H9 (cell line): ENCODE measurements at places on chromosomes 12 and 14. TPM values are rescaled to one million over a fixed set of nuclear protein-coding genes. Genes with fewer than 3 reads are reported as not detected.
A peak's percentile ranks its signal among the peaks of the same experiment; 100 is the strongest.

The FSCB gene
- total RNA-seq = not detected in 2 replicates

- H3K4me1 ChIP-seq = peaks cover 2% of the 10 kb centered on the region; the same call in 1 of the 2 replicates
- H3K27ac ChIP-seq = no peak overlapping the region
- H3K27me3 ChIP-seq = no peaks in the 10 kb centered on the region
- H3K36me3 ChIP-seq = no peaks in the 10 kb centered on the region; the same call in 2 of the 3 replicates
Measured at GRCh38 chr14:88032373-88032772, 27.4 kb downstream of the GPR65 start.

GRCh38 chr12:49540229-49541139 lies 1.7 kb downstream of the KCNH3 start:
- no peaks in the 10 kb centered on the region; the same call in 1 of the 2 replicates for H3K4me1 ChIP-seq
- no peaks in the 10 kb centered on the region for H3K36me3 ChIP-seq
- peak overlapping the region; percentile 60; the same call in 2 of the 3 replicates for H3K4me3 ChIP-seq
- H3K27ac ChIP-seq = no peak overlapping the region

The ADGRD1 gene
- total RNA-seq = 0.09 and 0.52 TPM in 2 replicates

The FITM1 gene
- total RNA-seq = 0.31 and 0.72 TPM in 2 replicates

GRCh38 chr12:46678426-46678825 lies 147.4 kb downstream of the SLC38A4 start:
- peaks cover 7% of the 10 kb centered on the region; the same call in 1 of the 2 replicates for H3K4me1 ChIP-seq
- H3K27ac ChIP-seq = no peak overlapping the region
- H3K36me3 ChIP-seq = peaks cover 6% of the 10 kb centered on the region
- H3K4me3 ChIP-seq = no peak overlapping the region
- no peak for DNase-seq
- no peaks in the 10 kb centered on the region for H3K27me3 ChIP-seq

DNA sequence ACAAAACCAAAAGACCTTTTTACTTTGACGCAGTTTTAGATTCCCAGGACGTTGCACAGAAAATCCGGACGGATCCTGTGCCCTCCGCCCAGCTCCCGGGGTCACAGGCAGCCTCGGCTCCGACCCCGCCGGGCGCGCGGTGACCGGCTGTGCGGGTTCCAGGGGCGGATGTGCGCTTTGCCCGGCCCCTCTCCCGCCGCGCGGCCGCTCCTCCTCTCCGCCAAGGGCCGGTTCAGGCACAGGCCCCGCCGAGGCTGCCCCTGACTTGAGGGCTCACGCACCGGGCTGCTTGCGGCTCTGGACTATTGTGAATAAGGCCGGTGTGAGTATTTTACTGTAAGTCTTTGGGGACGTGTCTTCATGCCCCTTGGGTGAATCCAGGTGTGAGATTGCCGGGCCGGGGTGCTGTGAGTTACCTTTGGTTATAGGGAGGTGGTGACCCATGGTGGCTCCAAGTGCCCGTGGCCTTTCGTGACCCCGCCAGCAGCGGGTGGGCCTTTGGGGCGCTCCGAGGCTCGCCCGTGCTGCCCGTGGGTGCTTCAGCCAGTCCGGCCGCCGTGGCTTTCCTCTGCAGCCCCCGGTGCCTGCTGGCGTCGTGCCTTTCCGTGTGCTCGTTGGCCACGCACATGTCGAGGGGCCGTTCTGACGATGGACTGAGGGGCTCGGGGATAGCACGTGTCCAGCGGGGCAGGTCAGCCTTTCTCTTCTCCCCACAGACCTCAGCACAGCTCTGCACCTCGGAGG lies 45.9 kb downstream of the NOC4L start:
- no peaks in the 10 kb centered on the region for H3K4me1 ChIP-seq
- H3K27me3 ChIP-seq = peaks cover 6% of the 10 kb centered on the region; the same call in 1 of the 2 replicates
- peak; percentile 73 for DNase-seq
- peak overlapping the region; percentile 68 for H3K4me3 ChIP-seq
- H3K36me3 ChIP-seq = peaks cover 4% of the 10 kb centered on the region; the same call in 2 of the 3 replicates

DNA sequence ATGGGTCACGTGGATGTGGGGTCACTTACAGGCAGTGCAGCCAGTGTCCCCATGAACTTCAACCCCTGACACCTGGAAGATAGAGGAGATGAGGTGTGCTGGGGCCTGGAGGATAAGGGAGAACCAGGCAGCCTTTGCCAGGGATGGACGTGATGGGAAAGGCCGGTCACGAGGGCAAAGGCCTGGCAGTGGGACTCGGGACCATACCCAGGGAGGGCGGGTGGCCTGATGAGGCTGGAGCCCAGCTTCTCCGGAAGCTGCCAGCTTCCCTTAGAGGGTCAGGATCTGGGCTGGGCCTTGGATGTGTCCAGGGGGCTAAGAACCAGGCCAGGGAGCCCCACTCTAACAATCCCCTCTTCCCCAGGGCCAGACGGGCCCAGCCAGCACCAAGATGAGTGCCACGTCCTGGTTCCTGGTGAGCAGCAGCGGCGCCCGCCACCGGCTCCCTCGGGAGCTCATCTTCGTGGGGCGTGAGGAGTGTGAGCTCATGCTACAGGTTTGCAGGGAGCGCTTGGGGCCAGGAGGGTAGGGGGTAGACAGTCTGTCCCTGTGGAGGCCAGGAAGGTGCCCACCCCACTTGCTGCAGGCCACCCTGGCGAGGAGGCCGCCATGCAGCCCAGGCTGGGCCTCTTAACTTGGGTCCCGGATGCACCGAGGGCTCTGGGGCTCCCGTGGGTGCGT lies 3.1 kb downstream of the CEP170B start:
- no peaks in the 10 kb centered on the region for H3K27me3 ChIP-seq
- no peaks in the 10 kb centered on the region; the same call in 1 of the 2 replicates for H3K36me3 ChIP-seq
- H3K27ac ChIP-seq = no peak overlapping the region

The DTX3 gene
- total RNA-seq = 65.2 and 67.5 TPM in 2 replicates

DNA sequence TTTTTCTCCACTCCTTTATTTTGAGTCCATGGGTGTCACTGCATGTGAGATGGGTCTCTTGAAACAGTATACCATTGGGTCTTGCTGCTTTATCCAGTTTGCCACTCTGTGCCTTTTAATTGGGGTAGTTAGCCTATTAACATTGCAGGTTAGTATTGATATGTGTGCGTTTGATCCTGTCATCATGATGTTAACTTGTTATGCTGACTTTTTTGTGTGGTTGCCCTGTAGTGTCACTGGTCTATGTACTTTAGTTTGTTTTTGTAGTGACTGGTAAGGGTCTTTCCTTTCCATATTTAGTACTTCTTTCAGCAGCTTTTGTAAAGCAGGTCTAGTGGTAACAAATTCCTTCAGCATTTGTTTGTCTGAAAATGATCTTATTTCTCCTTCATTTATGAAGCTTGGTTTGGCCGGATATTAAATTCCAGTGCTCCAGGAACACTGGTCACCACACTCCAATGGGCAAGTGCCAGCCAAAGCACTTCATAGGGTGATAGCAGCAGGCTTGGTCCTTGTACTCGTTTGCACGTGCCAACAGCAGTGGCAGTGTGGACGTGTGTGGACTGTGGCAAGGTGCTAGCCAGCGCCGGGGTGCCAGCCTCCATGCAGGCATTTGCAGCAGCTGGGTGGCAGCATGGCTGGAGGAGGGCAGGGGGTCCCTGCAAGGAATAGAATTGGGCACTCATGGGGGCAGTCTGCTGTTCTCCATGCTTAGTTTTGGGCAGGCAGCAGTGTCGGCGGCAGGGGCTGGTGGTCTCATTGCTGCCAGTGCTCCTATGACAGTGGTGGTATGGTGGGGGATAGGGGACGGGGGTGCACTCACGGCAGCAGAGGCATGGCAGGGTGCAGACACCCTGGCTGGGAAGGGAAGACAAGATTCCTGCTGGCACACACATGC lies 53.5 kb downstream of the FRS2 start:
- no peaks in the 10 kb centered on the region for H3K4me1 ChIP-seq
- H3K4me3 ChIP-seq = no peak overlapping the region
- no peaks in the 10 kb centered on the region for H3K27me3 ChIP-seq
- no peak overlapping the region for H3K27ac ChIP-seq
- DNase-seq = no peak

- no peak overlapping the region for H3K27ac ChIP-seq
- no peaks in the 10 kb centered on the region for H3K27me3 ChIP-seq
- no peak for DNase-seq
- no peaks in the 10 kb centered on the region for H3K36me3 ChIP-seq
Measured at GRCh38 chr12:68119724-68120211, 39.8 kb downstream of the IFNG start.

The GPRC5A gene
- total RNA-seq = 0.09 and 0.13 TPM in 2 replicates

- no peaks in the 10 kb centered on the region for H3K27me3 ChIP-seq
- DNase-seq = peak; percentile 86
- H3K4me3 ChIP-seq = no peak overlapping the region; the same call in 2 of the 3 replicates
- H3K27ac ChIP-seq = no peak overlapping the region
- no peaks in the 10 kb centered on the region for H3K4me1 ChIP-seq
Measured at GRCh38 chr14:104708606-104709268, 15.3 kb upstream of the ADSS1 start.

The CHST11 gene
- 6.7 and 7.9 TPM in 2 replicates for total RNA-seq

- no peak overlapping the region for H3K27ac ChIP-seq
- no peaks in the 10 kb centered on the region for H3K36me3 ChIP-seq
- no peak overlapping the region for H3K4me3 ChIP-seq
- no peaks in the 10 kb centered on the region; the same call in 1 of the 2 replicates for H3K4me1 ChIP-seq
- no peaks in the 10 kb centered on the region for H3K27me3 ChIP-seq
Measured at GRCh38 chr14:76856769-76857168, 30.6 kb downstream of the LRRC74A start.

DNA sequence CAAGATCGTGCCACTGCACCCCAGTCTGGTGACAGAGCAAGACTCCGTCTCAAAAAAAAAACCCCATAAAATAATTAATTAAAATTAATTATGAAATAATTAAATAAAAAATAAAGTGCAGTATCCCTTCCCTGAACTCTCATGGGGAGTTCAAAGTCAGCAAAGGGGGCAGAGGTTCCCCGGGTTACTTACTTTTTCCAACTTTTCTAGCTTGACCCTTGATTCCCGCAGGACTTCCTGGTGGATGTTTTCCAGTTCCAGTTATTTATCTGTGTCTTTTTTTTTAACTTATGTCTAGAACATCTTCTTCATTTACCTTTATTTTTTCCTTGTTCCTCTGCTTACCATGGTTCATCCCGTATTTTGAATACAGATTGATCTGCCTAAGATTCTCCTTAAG lies 197.4 kb downstream of the EPS8 start:
- H3K27ac ChIP-seq = no peak overlapping the region
- H3K36me3 ChIP-seq = no peaks in the 10 kb centered on the region
- DNase-seq = no peak

DNA sequence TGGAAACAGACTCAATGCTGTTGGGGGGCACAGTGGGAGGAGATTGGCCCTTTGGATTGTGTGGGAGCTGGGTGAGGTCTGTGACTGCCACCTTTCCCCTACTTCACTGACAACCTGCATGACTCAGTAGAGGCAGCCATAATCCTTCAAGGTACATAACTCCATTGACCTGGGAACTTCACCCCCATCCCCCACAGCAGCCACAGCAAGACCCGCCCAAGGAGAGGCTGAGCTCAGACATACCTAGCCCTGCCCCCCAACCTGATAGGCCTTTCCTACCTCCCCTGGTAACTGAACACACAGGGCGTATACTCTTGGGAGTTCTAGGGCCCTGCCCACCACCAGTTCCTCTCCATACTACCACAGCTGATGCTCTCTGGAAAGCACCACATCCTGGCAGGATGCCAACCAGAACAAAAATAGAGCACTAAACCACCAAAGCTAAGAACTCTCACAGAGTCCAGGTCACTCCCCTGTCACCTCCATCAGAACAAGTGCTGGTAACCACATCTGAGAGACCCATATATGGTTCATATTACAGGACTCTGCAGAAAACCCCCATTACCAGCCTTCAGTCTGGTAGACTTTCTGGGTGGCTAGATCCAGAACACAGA lies 703.9 kb downstream of the FSCB start:
- no peaks in the 10 kb centered on the region for H3K4me1 ChIP-seq
- DNase-seq = no peak
- H3K36me3 ChIP-seq = peaks cover 30% of the 10 kb centered on the region

DNA sequence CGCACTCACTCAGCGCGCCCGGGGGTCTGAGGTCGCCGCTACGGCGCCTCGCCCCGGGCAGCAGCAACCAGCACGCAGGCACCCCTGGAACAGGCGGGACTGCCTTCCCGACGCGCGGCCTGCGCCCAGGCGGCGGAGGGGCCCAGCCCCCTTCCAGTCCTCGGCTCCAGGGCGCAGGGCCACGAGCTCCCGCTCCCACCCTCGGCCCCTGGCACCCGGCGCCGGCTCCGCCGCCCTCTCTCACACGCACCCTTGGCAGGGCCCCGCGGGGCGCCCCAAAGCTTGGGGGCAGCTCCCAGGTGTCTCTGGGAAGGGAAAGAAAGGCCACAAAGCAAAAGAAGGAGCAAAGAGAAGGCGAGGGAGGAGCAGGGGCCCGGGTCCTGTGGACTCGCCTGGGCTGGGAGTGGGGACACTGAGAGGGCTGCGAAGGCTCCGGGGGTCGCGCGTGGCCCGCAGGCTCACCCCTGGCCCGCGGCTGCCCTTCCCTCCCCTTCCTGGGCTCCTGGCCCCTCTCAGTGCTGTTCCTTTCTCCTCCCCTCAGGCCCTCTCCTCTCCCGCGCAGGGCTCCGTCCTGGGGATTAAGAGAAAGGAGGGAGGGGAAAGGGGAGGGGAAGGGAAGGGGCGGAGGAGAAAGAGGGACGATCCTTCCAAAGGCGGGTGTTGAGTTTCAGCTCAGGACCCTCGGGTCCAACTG lies 907 bp upstream of the EFS start:
- peaks cover 4% of the 10 kb centered on the region; the same call in 1 of the 2 replicates for H3K4me1 ChIP-seq
- H3K27ac ChIP-seq = no peak overlapping the region
- peaks cover 14% of the 10 kb centered on the region for H3K36me3 ChIP-seq
- no peaks in the 10 kb centered on the region; the same call in 1 of the 2 replicates for H3K27me3 ChIP-seq

DNA sequence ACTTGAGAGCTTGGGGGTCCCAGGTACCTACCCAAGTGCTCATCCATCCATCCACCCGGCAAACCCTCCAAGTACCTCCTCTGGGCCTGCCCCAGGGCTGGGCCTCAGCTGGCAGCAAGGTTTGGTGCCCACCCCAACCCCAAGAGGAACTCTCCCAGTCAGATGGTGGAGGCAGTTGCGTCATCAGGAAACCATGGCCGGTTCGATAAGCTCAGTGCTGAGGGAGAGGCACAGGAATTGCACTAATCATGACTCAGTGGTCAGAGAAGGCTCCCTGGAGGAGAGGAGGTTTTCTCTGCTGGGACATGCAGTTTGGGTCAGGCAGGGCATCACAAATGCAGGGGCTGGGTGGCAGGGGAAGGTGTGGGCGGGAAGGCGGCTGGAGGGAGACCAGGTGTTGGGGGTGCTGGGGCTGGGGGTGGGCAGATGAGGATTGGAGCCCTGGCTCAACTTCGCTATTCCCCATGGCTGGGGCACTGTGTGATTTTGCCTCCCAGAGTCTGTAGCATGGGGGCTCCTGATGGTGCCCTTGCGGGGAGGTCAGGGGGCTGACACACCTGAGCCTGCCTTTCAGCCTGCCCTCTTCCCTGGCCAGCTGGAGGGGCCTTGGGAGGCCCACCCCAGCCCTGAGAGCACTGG lies 32.2 kb downstream of the SH2B3 start:
- H3K27me3 ChIP-seq = no peaks in the 10 kb centered on the region
- peaks cover 9% of the 10 kb centered on the region for H3K36me3 ChIP-seq
- no peak for DNase-seq
- H3K4me3 ChIP-seq = no peak overlapping the region

The MYL2 gene
- not detected in 2 replicates for total RNA-seq

The INSM2 gene
- total RNA-seq = not detected in 2 replicates

The WIF1 gene
- 0.42 and 0.98 TPM in 2 replicates for total RNA-seq

- DNase-seq = no peak
- no peak overlapping the region for H3K4me3 ChIP-seq
- H3K36me3 ChIP-seq = no peaks in the 10 kb centered on the region
- H3K27me3 ChIP-seq = no peaks in the 10 kb centered on the region
Measured at GRCh38 chr12:120836114-120836684, 68.0 kb downstream of the SPPL3 start.

The KRT82 gene
- not detected in 2 replicates for total RNA-seq

GRCh38 chr12:72057330-72057914 lies 118.8 kb downstream of the TPH2 start:
- H3K4me1 ChIP-seq = no peaks in the 10 kb centered on the region
- no peak overlapping the region for H3K4me3 ChIP-seq
- no peaks in the 10 kb centered on the region for H3K36me3 ChIP-seq
- no peak overlapping the region for H3K27ac ChIP-seq
- DNase-seq = no peak
- H3K27me3 ChIP-seq = no peaks in the 10 kb centered on the region
